ENCODE measurements at places on chromosomes 2 and 18.

DNA sequence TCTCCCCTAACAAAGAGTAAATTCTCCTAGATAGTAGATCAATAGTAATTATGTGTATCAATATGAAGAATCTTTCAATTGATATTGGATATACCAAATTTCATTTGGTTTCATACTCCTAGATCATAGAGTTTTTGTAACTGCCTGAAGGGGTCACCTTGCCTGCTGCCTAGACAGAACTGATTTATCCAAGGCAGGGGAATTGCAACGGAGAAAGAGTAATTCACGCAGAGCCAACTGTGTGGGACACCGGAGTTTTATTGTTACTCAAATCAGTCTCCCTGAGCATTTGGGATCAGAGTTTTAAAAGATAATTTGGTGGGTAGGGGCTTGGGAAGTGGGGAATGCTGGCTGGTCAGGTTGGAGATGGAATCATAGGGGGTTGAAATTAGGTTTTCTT is 92.2 kb upstream of the SLC8A1 start:
- DNase-seq: no peak

- DNase-seq: no peak
These were observed 291.2 kb downstream of the MYT1L start for GRCh38 chr2:2039826-2040225.

DNA sequence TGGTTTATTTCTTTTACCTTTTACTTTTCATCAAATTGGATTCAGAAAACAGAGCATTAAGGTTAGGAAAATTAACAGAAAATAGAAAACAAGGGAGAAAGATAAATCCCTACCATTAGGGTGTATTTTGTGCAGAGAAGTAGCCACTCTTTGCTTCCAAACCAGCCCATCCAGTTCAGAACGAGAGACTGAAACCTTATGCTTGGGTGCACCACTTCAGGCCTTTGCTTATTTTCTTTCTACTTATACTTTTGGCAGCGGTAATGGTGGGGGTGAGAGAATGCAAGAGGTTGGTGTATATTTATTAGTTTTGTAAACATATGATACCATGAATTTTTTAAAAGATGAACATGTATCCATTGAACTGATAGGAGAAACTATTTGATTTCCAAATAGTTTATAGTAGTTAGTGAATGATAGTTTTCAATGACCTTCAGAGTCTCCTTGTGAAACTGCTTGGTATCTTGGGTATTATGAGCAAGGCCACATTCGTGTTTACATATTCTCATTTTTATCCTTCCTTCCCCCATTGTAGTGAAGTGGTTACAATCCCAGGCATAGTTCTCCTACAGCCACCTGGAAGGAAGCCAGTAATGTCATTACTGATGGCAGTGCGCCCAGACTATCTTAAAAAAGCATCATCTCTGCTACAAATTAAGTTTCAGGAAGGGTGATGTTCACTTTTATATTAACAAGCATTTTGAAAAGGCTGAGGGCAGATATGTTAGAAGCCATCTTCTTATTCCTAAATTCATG is 60.8 kb downstream of the MFSD6 start:
- DNase-seq: no peak

- DNase-seq: no peak
These were observed 143.5 kb downstream of the THADA start for GRCh38 chr2:43452318-43452731.
